ENCODE measurements at places on chromosomes 16 and 17.

DNA sequence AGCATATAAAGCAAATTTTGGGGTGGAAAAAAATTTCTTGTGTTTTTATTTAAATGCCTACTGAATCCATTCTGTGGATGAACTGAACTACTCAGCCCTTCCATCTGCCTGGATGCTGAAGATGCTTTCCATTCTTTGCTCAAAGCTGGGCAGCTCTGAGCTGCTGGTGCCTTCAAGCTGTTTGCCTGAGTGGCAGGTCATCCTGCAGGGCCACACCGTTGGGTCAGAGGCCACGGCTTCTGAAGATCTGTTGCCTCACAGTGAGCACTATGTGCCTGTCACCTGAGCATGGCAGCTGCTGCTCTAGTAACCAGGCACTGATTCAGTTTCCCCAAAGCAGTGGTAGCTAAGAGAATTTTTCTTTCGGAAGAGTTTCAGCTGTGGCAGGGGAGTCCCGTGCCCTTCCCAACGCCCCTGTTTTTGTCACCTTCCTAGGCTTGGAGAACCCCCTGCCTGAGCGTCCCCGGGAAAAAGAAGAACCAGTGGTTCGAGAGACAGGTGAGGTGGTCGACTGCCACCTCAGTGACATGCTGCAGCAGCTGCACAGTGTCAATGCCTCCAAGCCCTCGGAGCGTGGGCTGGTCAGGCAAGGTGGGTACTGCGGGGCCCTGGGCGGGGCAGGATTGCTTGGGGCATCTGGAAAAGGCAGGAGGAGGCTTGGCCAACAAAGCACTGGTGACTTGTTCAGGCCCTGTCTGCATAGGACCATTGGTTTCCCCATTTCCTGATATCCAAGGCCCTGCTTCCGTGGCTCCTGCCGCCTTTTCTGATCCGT, 8.5 kb downstream of the PLK1 start:
- no peak for DNase-seq

DNA sequence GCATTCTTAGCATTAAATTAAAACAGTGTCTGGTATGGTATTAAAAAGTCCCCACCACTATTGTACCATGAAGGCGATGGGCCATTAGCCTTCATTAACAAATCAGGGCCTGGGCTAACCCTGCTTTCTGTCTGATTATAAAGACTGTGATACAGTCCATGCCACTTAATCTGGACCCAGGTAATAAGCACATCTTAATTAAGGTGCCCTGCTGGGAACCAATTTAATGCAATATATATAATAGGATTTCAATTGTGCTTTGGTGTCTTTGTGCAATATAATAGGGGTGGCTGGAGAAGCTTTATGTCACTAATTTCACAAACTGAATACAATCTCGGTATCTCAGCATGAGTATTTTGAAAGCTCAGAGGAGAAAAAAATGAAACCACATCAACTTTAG, 64.4 kb upstream of the CDH8 start:
- DNase-seq = no peak

DNA sequence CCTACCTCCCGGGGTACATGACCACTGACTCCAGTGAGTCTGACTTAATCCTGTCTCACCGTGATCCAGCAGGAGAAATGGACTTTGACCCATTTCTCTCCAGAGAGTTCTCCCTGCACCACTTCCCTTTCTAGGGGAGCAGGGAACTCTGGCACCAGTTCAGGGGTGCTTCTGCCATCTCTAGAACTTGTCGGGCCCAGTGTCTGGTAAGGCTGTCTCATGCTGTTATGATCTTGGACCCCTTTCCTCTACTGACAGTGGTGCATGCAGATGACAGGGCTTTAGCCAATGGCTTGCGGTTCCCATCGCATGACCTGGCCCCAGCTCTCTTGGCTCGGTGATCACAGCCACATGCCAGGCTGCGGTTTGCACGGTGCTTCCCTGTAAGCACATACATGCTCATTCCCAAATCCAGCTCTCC, 62.0 kb downstream of the SLC39A11 start:
- DNase-seq = peak; percentile 43

DNA sequence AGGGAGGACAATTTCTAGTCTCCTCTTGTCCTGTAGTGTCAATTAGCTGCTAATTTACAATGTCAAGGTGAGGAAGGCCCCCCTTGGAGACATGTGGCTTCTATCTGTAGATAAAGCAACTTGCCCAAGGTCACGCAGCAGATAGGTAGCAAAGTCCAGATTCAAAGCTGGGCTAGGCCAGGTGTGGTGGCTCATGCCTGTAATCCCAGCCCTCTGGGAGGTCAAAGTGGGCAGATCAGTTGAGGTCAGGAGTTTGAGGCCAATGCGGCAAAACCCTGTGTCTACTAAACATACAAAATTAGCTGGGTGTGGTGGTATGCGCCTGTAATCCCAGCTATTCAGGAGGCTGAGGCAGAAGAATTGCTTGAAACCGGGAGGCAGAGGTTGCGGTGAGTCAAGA, 11.1 kb downstream of the TRPV3 start:
- DNase-seq = no peak

DNA sequence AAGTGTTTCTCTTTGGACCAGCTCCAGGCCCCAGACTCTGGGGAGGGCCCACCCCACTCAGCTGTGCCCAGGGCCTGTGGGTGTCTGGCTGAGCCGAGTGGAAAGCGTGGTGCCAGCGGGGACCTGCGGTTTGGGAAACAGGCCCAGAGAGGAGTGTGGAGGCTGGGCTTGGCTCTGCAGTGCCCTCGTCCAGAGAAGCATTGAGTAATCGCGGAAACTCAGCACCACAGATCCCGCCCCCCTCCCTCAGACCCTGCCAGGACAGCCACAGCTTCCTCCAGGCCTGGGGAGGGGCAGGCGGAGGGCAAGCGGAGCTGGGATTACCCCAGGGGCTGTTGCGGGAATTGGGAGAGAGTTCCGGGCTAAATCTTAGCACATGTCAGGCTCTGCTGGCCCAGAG, 14.6 kb upstream of the PITPNA start:
- peak; percentile 70 for DNase-seq
